Tongue (tissue), 3 donors: ENCODE measurements at places on chromosomes 2 and 18. TPM values are rescaled to one million over a fixed set of nuclear protein-coding genes. Genes with fewer than 3 reads are reported as not detected.

The CHRNG gene
- total RNA-seq, result 19.5 TPM

The CD8B2 gene
- not detected for total RNA-seq

The PFN4 gene
- not detected for total RNA-seq

The LNPK gene
- total RNA-seq, result 68.4 TPM

The HRH4 gene
- 0.21 TPM for total RNA-seq

The CLEC4F gene
- total RNA-seq, result not detected

The VWA3B gene
- total RNA-seq, result 0.10 TPM

The TBR1 gene
- not detected for total RNA-seq

The KATNAL2 gene
- total RNA-seq, result 4.7 TPM

The RAB27B gene
- 3.7 TPM for total RNA-seq

The FAM124B gene
- 11.8 TPM for total RNA-seq

The RAB6C gene
- 0.10 TPM for total RNA-seq
